ENCODE measurements at places on chromosomes 1 and 21.

DNA sequence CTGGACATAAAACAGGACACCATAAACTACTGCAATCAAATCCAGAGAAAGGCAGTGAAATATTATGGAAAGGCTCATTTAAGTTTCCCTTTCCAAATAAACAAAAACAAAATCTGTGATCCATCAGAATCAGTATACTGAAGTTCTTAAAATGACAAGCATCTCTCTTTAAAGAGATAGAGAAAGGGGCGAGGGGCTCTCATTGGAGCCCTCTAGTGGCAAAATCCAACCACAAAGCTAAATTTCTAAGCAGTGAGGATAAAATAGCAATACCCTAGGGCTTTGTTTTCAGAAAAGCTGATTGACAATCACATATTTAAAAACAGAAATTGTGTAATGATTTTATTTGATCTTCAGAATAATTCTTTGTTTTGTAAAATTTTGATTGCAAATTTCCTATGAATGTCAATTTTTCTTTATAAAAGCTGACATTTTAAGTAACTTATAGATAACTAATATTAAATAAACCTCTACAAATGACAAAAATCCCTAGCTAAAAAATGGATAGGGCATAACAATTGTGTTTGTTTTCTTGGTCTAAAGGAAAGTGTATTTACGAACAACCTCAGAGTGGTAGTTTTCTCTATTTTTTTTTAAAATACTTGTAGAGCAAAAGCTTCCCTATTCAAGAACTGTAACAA is 138.2 kb downstream of the COL24A1 start:
- no peak for DNase-seq

GRCh38 chr1:111870181-111870580 is 114.5 kb downstream of the DDX20 start:
- DNase-seq: no peak

DNA sequence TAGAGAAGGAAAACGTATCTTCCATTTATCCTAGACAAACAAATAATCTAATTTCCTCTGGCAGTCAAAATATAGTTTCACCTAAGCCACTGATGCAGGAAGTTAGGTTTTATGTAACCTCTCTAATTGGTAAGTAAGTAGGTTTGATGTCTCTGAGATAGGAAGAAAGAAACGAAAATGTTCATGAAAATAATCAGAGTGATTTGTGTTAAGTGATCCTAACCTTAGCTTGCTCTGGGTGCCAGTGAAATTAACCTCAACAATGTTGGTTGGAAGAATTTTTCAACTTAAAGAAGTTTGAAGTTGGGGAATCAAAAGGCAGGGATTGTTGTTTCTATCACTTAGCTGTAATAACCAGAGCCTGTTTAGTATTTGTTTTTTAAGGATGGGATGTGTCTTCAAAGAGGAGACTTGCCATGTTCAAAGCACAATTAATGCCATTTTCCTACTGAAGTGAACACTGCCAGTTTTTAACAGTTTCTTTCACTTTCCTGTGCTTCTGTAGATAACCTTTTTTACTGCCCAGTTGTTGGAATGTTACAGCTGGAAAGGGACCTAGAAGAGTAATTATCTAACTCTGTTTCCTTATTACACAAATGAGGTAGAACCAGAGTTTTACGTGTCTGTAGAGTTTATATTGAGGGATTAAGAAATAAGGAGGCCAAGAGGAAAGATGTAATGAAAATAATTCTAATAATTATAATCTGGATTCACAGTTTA is 18.4 kb downstream of the HIPK1 start:
- DNase-seq: no peak

GRCh38 chr1:177780096-177780700 is 189.7 kb downstream of the SEC16B start:
- no peak for DNase-seq

DNA sequence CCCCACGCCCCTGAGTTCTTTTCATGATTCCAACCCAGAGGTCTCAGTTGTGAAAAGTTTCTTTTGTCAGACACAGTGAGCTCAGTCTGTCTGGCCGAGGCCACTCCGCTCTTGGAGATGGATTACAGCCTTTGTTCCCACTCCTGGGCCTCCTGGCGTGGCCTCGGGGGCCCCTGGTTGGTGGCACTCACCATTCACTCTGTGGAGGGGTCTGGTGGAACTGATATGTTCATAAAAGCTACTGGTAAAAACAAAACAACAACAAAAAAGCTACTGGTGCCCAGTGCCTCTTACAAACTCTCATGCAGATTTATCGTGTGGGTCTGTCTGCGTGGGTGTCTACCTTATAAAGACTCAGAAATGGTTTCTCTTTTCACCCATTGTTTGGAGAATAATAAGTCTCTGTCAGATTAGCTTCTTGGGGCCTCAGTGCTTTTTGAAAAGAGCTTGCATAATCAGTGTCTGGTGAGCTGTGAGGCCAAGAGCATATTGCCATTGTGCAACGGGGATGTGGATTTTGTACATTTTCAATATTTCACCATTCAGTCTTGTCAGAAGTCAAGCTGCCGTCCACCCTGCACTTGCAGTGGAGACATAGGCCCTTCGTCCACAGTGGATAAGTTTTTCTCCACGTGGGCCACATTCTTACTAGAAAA is 86.7 kb downstream of the GALNT2 start:
- DNase-seq: no peak

GRCh38 chr1:208767816-208768215 is 523.6 kb upstream of the PLXNA2 start:
- DNase-seq: no peak

- no peak for DNase-seq
Observed at GRCh38 chr21:36471254-36471723, 8.6 kb downstream of the CLDN14 start.

GRCh38 chr1:156947818-156948525 is 27.5 kb downstream of the LRRC71 start:
- no peak for DNase-seq

- no peak for DNase-seq
Observed at GRCh38 chr1:14440731-14441130, 157.8 kb upstream of the KAZN start.

GRCh38 chr1:36721261-36721660 is 238.5 kb upstream of the CSF3R start:
- no peak for DNase-seq

DNA sequence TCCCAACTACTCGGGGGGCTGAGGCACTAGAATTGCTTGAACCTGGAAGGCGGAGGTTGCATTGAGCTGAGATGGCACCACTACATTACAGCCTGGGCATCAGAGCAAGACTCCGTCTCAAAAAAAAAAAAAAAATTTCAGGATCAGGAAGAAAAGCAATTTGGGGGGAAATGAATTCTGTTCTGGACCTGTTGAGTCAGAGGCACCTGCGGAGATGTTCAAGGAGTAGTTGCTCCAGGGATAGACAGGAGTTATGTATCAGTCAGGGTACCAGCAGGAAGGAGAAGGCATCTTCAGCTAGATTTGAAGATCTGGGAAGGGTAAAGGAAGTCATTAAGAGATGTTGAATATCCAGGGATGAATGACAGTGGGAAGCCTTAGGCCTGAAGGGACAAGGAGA is 2.9 kb upstream of the RHBDL2 start:
- no peak for DNase-seq

DNA sequence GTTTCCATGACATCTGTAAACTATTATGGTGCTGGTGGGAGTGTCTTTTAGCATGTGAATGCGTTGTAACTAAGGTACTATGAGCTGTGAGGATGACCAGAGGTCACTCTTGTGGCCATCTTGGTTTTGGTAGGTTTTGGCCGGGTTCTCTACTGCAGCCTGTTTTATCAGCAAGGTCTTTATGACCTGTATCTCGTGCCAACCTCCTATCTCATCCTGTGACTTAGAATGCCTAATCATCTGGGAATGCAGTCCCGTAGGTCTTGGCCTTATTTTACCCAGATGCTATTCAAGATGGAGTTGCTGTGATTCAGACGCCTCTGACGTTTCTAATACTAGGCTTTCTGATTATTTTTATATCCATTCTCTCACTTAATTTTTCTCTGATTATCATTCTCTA is 9.4 kb downstream of the NCAM2 start:
- no peak for DNase-seq

DNA sequence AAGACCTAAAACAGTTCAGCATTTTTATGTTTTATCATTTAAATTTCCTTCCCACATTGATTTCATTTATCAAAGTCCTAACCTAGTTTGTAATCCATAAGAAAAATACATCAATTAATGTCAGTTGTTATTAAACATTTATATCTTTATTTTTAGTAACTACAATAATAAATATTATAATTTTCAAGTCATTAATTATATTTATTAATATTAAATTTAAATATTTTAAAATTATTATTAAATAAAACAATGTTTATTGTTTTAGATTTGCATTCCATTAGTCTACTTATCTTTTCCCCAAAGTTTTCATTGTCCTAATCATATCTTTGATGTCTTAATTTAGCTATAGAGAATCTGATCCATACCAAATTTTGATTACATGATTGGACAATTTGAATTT is 368.9 kb downstream of the PLA2G4A start:
- DNase-seq: no peak

All from T-helper 22 cell (primary cell).